ENCODE measurements at places on chromosomes 2 and 18. TPM values are rescaled to one million over a fixed set of nuclear protein-coding genes. Genes with fewer than 3 reads are reported as not detected.
A peak's percentile ranks its signal among the peaks of the same experiment; 100 is the strongest.

Gene REG3G
- total RNA-seq = not detected

GRCh38 chr2:232463701-232464543 is 8.0 kb downstream of the ALPI start:
- no peaks in the 10 kb centered on the region for H3K4me1 ChIP-seq
- no peaks in the 10 kb centered on the region for H3K36me3 ChIP-seq
- H3K4me3 ChIP-seq = no peak overlapping the region
- no peak overlapping the region for H3K27ac ChIP-seq
- DNase-seq = no peak

DNA sequence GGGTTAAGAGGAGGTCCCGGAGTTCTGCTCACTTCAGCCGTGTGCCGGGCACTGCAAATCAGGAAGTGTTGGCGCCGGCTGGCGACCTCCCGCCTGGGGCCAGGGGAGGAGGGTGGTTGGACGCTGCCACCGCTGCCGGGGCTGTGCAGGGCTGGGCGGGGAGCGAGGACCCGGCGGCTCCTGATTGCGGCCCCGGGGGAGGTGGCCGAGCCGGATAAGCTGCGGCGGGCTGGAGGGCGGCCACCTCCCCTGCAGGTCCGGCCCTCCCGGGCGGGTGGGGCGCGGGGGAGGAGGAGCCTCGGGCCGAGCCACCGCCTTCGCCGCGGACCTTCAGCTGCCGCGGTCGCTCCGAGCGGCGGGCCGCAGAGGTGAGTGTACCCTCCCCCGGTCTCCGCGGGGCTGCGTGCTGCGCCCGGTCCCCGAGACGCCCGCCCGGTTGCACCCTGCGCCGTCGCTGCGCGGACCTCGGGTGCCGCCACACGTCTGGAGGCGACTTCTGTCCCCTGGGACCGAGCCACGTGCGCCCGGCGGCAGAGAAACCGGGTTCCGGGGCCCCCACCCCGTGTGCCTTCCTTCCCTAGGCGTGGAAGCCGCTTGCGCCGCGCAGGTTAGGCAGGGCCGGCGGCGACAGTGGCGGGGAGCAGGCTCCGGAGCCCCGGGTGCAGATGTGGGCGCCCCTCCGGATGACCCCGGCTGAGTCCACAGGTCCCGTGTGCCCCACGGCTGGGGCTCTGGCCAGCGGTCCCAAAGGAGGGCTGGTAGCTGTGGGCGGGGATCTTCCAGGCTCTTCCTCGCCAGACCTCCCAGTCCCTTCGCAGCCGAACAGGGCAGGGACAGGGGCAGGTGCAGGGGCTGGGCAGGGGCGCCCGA is at the start of gene STEAP3:
Gene STEAP3, plus strand, starts transcription at position 314 of the 870 bp plus-strand sequence. CDS start 7,179 bp downstream, outside the sequence.
- H3K4me3 ChIP-seq = peak within 1 kb of the TSS; percentile 77
- no peak for DNase-seq
- H3K27me3 ChIP-seq = peaks cover 55% of the 10 kb centered on the region
- H3K36me3 ChIP-seq = no peaks in the 10 kb centered on the region

Gene POMC
- 5.0 TPM for total RNA-seq

DNA sequence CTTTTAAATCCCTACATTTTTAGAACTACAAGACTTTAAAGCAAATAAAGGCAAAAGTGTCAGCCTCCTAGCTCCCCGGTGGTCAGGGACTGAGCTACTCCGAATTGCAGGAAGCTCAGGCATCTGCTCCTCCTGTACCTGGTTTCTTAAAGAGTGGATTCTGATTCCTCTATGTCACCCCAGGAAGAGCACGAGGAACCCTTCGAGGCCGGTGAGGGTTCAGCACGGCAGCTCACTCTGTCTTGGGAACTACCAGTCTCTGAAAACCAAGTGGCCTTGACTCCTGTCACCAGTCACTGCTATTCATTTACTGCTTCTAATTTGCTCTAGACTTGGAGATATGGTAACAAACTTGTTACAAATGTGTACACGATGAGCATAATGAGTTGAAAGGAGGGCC is 2.3 kb downstream of the PER2 start:
- H3K27ac ChIP-seq = no peak overlapping the region
- peaks cover 39% of the 10 kb centered on the region for H3K4me1 ChIP-seq
- H3K4me3 ChIP-seq = peak overlapping the region; percentile 97
- no peak for DNase-seq
- H3K36me3 ChIP-seq = peaks cover 2% of the 10 kb centered on the region

Gene CLEC4F
- not detected for total RNA-seq

GRCh38 chr2:169834401-169834800 is 7.1 kb downstream of the UBR3 start:
- DNase-seq = no peak
- no peak overlapping the region for H3K4me3 ChIP-seq
- peaks cover 34% of the 10 kb centered on the region for H3K4me1 ChIP-seq
- no peak overlapping the region for H3K27ac ChIP-seq

DNA sequence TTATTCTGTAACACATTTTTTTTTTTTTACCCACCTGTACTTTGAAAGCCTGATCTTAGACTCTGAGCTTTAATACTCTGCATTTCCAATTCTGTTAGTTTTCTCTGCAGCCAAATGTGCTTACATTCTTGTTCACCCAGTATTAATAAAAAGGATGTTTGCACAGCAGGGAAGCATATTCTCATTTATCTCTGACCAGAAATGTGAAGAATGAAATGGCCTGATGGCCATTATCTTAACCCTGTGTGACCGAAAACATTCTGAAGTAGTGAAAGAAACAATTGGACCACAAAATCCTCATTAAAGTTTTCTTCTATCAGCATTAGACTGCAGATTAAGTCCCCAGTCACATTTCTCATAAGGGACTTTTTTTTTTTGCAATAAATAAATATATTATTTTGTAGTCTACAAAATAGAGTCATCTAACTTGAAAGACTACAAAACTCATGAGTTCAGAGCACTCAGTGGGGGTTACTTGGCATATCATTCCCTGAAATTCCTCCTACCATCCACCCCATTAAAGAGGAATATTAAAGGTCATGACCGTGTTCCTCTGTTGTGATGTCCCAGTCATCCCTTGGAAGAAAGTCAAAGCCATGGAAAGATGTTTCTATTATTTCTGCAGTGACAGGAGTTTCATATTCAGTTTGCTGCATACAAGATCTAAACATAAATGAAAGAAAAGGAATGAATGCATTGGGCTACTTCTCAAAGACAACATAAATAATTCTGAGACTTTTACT is 364.4 kb downstream of the RND3 start:
- no peak overlapping the region for H3K27ac ChIP-seq
- H3K27me3 ChIP-seq = no peaks in the 10 kb centered on the region
- H3K4me3 ChIP-seq = no peak overlapping the region
- no peak for DNase-seq
- no peaks in the 10 kb centered on the region for H3K36me3 ChIP-seq
- H3K4me1 ChIP-seq = no peaks in the 10 kb centered on the region

DNA sequence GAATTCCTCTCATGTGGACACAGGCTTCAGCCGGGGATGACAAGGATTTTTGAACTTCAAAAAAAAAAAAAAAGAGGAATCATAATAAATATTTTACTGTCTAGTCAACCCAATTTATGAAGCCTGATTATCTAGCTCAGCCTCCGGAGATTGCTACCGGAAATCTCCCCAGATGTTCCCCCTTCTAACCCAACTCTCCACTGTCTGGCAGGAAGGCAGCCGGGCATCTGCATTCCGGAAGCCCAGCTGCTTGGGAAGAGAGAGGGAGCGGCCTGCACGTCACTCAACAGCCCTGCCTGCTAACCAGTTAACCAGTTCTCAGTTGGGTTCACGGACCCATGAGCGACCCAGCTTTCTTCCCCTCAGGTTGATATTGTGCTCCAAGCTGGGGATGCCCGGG is 87.2 kb upstream of the POU3F3 start:
- H3K27ac ChIP-seq = no peak overlapping the region
- H3K36me3 ChIP-seq = no peaks in the 10 kb centered on the region
- H3K4me3 ChIP-seq = no peak overlapping the region
- DNase-seq = no peak

Gene NEU4
- total RNA-seq = 4.1 TPM

Gene KLHL14
- 0.77 TPM for total RNA-seq

Gene NYAP2
- 0.12 TPM for total RNA-seq

DNA sequence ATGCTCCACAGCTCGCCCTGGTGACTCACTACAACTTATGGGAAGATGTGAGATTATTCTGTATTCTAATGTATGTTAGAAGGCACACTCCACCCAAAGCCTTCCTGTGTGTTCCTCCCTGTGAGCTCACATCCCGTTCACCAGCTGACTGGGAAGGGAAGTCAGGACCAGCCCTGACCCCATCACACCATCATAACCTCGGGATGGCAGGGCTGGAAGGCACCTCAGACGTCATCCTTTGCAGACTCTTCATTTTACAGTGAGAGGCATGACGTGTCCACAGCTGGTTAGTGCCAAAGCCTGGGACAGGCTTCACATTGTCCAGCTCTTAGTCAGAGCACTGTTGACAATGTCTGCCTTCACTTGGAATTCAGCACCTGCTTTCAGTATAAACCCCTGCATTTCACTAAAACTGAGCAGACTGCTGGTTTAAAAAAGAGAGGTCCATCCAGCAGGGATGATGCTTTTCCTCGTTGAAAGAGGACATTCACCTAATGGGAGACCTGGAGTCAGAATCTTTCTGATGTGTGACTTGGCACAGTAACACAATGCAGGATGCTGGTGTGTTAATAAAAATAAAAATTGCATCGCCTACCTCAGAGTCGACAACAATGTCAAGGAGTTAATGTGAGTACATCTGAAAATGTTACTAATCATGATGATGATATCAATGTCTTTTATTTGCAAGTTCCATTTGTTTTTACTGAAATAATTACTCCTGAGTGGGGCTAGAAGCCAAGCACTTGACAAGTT is 418.0 kb upstream of the TNP1 start:
- no peak for DNase-seq
- no peaks in the 10 kb centered on the region for H3K36me3 ChIP-seq
- peaks cover 4% of the 10 kb centered on the region for H3K27me3 ChIP-seq

- no peak for DNase-seq
- peak overlapping the region; percentile 32 for H3K27ac ChIP-seq
- H3K27me3 ChIP-seq = no peaks in the 10 kb centered on the region
- peaks cover 14% of the 10 kb centered on the region for H3K4me1 ChIP-seq
- H3K4me3 ChIP-seq = no peak overlapping the region
Observed at GRCh38 chr2:232731470-232731869, 34.3 kb downstream of the GIGYF2 start.

Gene HNMT
- total RNA-seq = 0.60 TPM

Gene ZBTB7C
- total RNA-seq = not detected

Gene LCT
- total RNA-seq = 0.07 TPM

Gene MAB21L4
- not detected for total RNA-seq

GRCh38 chr2:74858281-74858680 is 24.4 kb downstream of the HK2 start:
- DNase-seq = no peak
- H3K4me1 ChIP-seq = peaks cover 16% of the 10 kb centered on the region
- H3K36me3 ChIP-seq = no peaks in the 10 kb centered on the region
- H3K4me3 ChIP-seq = no peak overlapping the region

DNA sequence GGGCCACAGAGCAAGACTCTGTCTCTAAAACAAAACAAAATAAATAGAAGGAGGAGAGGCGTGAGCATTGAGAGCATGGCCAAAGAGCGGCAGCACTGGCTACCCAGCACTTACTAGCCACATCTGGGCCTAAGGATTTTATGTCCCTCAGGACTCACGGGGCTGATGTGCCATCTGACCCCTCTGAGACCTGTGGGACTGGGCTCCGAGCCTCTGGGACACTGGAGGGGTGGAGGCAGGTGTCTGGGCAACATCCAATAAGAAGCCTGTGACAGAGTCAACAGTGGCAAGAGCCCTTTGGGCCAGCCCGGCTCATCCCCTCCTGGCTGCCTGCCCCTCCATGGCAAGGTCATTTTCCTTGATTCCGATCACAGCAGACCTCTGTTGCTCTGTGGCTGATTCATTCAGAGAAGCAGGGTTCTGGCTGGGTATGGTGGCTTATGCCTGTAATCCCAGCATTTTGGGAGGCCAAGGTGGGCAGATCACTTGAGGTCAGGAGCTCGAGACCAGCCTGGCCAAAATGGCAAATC is 60.7 kb downstream of the RRM2 start:
- H3K36me3 ChIP-seq = no peaks in the 10 kb centered on the region
- no peaks in the 10 kb centered on the region for H3K4me1 ChIP-seq
- no peak overlapping the region for H3K27ac ChIP-seq
- H3K27me3 ChIP-seq = no peaks in the 10 kb centered on the region
- H3K4me3 ChIP-seq = no peak overlapping the region

Gene MC2R
- not detected for total RNA-seq

DNA sequence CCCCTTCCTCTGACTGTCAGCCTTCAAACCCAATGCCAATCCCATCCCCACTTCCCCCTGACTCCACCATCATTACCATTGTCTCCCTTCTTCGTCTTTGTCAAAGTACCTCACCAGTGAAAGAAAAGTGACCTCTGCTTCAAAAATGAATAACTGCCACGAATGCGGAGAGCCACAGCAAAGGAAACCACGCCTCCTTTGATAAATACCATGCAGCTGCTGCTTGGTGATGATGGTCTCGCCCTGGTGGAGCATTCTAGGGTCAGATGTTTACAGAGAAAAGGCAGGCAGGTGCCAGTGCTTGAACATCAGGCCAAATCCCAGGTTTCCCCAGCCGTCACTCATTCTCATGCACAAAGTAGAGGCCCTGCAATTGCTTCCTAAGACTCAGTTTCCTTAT is 162.2 kb downstream of the BCL11A start:
- H3K36me3 ChIP-seq = no peaks in the 10 kb centered on the region
- DNase-seq = no peak
- peaks cover 27% of the 10 kb centered on the region for H3K27me3 ChIP-seq

DNA sequence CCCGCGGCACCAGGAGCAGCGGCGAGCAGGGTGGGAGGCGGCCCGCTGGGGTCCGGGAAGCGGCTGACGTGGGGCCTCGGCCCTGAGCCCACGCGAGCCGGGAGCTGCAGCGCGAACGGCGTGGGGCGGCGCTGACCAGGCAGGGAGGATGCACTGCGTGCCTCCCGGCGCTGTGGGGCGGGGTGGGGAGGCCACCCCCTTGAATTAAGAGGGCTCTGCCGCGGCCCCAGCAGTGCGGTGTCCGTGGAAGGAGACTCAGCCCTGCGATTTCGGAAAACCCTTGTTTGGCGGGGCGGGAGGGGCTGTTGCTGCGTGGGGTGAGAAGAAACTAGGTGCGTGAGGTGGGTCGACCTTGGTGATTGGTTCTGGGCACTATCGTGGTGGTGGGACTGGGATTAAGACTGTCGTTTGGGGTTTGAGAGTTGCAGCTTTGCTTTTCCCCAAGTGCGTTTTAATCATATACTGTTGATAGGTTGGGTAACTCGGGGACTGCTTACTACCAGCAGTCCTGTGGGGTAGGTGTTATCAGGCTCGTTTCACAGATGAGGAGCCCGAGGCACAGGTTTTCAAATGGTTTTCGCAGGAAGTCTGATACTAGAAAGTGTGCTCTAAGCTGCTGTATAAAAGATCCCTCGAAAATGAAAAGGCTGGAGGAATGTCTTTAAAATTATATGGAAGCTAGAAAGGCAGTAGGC is 722 bp downstream of the ACSL3 start:
- peaks cover 15% of the 10 kb centered on the region for H3K4me1 ChIP-seq
- H3K27ac ChIP-seq = peak overlapping the region; percentile 92
- no peaks in the 10 kb centered on the region for H3K36me3 ChIP-seq
- H3K4me3 ChIP-seq = no peak overlapping the region

Measured in T-helper 17 cell (primary cell).